ENCODE measurements at places on chromosomes 4 and X.

GRCh38 chr4:8013976-8014726 lies 74.5 kb upstream of the AFAP1 start:
- DNase-seq: no peak

- no peak for DNase-seq
These were observed 793 bp downstream of the GRIA3 start for GRCh38 chrX:123184866-123185276.

- DNase-seq: peak; percentile 52
These were observed 1699.2 kb upstream of the IGFBP7 start for GRCh38 chr4:58809366-58809765.

GRCh38 chr4:99463566-99463965 lies 28.4 kb upstream of the ADH7 start:
- DNase-seq: no peak

- no peak for DNase-seq
These were observed 242.2 kb upstream of the CTSO start for GRCh38 chr4:156195914-156196313.

GRCh38 chr4:31175242-31175910 lies 455.2 kb downstream of the PCDH7 start:
- no peak for DNase-seq

DNA sequence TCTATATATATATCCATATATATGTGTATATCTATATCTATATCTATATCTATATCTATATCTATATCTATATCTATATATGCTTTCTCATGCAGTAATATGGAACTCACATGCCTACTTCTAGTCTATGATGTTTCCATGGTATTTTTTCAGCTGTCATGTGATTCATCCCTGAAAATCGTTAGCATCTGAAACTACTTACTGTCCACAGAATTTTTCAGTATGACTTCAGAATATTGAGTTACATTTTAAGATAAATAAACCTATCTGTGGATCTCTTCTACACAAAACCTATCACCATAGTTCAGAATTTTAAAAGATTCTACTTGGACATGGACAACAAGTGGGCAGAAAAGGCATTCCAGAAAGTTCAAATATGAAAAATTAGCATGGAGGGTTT lies 855.1 kb upstream of the INTU start:
- no peak for DNase-seq

- DNase-seq: no peak
These were observed 28.5 kb upstream of the ANK2 start for GRCh38 chr4:113020966-113021365.

DNA sequence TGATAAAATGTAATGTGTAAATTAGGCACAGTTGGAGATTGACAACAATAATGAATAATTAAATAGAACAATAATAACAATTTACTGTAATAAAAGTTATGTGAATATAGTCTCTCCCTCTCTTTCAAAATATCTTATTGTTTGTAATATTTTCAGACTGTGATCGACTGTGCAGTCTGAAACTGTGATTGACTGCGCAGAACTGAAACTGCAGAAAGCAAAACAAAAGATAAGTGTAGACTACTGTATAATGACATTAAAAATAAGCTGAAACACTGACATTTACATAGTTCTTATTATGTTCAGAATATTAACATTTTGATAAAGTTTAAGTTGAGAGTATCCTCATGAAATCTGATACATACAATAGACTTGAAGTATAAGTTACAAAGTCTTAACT lies 371.0 kb downstream of the CCSER1 start:
- no peak for DNase-seq

GRCh38 chrX:155745792-155746191 lies 133.0 kb upstream of the TMLHE start:
- peak; percentile 91 for DNase-seq

GRCh38 chr4:185833055-185833598 lies 21.1 kb upstream of the SORBS2 start:
- no peak for DNase-seq

GRCh38 chrX:119121341-119121740 lies 6.3 kb downstream of the KIAA1210 start:
- DNase-seq: no peak

DNA sequence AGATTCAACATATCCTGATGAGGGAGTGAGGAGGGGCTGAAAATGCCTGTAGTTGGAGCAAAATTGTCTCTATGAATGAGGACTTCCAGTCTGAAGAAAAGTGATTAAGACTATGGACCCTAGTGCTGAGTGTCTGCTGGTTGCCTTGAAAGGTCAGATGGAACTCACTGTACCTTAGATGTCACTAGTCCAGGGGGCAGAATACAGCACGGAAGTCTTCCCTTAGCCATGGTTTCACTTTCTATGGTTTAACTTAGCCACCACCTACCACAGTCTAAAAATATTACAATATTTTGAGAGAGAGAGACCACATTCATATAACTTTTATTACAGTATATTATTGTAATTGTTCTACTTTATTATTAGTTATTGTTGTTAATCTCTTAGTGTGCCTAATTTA lies 223.1 kb downstream of the FMR1NB start:
- no peak for DNase-seq

GRCh38 chr4:110503270-110504083 lies 27.5 kb downstream of the ENPEP start:
- DNase-seq: no peak

- DNase-seq: no peak
These were observed 274.6 kb downstream of the NAF1 start for GRCh38 chr4:162891788-162892707.

DNA sequence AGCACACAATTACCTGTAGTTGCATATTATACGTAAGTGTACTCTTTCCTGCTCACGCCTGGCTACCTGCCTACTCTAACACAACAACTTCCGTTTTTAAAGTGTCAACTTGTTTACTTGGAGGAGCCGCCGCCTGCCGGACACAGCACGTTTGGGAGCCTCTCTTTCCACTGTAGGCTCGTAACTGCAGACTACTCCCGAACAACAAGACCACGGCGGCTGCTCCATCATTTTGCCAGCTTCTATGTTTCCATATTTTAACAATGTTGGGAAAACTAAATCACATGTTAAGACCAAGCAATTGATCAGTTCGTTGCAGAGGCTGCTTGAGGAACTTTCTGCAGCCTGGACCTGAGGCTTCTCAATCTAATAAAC lies 841 bp downstream of the MTNR1A start:
- DNase-seq: no peak

DNA sequence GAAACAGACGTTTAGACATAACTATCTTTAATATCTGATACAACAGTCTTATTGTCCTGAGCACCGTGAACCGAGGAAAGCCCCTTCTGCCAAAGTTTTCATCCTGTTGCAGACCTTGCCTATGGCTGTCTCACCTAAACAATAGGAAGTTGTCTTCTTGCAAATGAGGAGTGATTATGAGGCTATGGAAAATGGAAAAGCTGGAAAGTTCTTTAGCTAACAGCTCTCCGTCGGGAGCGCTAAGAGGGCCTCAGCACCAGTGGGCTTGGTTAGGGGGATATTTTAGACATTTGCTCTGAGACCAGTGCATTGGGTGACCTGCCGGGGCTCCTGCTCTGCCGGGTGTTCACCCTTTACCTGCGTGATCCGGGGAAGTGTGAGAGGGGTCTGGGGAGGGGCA lies 28.4 kb downstream of the TMEM131L start:
- no peak for DNase-seq

GRCh38 chr4:185956544-185956940 lies 112.4 kb upstream of the TLR3 start:
- DNase-seq: no peak

- no peak for DNase-seq
These were observed 67.9 kb downstream of the FAM47C start for GRCh38 chrX:37075892-37076595.

- DNase-seq: no peak
These were observed 19.8 kb upstream of the FAM193A start for GRCh38 chr4:2516635-2517034.

DNA sequence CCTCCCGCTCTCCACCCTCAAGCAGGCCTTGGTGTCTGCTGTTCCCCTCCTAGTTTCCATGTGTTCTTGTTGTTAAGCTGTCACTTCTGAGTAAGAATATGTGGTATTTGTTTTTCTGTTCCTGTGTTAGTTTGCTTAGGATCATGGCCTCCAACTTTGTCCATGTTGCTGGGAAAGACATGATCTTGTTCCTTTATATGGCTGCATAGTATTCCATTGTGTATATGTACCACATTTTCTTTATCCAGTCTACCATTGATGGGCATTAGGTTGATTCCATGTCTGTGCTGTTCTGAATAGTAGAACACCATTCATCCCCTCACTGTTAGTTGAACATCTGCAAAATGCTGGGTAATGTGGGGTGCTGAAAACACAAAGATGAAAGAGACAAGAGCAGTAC lies 222.9 kb downstream of the PALLD start:
- no peak for DNase-seq

DNA sequence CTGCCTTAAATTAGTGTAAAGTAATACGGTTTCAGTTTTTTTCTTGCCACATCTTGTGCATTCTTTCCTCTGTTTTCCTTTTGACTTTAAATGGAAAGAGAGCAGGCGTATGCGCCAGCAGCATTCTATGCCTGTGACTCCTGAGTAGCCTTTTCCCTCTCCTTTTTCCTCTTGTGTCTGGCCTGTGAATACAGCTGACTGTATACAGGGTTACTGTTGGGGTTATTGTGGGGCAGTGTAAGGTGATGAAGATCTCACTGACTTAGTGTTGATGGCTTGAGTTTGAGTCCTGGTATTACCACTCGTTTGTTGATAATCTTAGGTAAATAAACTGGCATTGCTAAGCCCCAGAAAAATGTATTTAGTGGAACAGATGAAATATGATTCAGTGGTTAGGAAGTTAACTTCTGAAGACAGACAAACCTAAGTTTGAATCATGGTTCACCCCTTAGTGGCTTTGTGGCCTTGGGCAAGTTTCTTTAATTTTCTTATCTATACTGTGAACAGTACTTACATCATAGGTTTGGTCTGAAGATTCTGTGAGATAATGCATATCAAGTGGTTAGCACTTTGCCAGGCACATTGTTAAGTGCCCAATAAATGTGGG lies 105.1 kb downstream of the FNIP2 start:
- peak; percentile 78 for DNase-seq

DNA sequence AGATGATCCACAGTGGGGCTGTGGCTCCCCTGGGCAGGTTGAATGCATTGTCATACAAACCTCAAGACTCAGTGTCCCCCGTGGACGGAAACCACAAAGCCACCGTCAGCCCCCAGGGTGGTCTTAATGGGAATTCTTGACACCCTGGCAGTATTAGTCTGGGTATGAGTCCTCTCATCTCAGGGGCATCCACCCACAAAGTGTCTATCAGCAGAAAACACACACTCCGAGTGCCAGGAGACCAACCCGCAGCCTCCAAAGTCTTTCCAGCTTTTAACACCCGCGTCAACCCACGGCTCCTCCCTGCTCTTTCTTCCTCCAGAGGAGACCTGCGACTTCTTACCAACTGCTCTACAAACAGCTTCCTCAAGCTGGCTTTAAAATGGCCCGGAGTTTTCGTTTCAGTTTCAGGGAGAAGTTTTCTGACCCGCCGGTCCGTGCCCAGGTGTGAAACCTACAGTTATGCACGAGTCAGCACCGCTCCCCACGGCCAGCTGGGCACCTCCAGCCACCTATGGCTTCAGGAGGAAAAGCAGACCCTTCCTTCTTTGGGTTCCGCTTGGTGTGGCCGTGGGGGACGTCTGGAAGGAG lies 14.4 kb upstream of the ASMTL start:
- no peak for DNase-seq

DNA sequence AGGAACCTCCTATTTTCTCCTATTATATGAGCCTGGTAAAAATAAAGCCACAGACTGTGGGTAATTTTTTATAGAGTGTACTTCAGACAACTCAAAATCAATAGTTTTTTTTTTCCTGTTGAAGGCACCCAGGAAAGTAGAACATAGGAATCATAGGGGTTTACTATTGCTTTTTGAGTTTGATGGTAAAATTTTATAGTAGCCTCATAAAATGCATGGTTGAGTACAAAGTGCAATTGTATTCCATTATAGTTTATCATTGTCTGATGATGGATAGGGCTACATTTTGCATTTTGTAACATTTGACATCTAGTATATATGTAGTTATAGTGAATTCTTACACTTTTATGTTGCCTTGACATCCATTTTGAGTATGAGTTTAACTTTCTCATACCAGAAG lies 455.0 kb downstream of the STIM2 start:
- DNase-seq: no peak

GRCh38 chrX:74540635-74541249 lies 73.7 kb downstream of the RLIM start:
- DNase-seq: no peak

- no peak for DNase-seq
These were observed 29.3 kb downstream of the WDR1 start for GRCh38 chr4:10087152-10087791.

GRCh38 chr4:38090455-38091246 lies 130.5 kb downstream of the PTTG2 start:
- no peak for DNase-seq

DNA sequence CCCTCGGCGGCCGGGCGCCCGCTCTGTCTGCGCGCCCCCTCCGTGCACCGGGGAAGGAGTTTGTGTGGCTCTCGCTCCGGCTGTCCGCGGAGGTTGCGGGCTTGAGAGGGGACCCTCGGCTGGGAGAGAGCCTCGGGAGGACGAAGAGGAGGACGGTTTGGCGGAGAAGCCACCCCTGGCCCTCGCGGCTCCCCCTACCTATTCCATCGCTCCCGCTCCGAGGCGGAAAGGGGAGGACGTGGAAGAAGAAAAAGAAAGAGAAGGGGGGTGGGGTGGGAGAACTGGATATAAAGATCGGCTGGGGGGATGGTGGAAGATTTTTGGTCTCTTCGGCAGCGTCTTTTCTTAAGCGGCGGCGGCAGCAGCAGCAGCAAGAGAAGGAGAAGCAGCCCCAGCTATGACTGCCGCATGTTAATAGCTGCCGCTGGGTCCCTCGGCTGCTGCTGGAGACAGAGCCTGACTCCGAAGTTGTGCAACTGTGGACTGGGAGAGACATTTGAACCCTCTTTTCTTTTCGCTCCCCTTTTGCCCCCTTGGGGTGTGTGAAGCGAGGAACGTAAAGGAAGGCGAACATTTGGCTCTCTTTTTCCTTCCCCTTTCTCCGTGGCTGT lies 895 bp downstream of the ADGRL3 start:
- no peak for DNase-seq

DNA sequence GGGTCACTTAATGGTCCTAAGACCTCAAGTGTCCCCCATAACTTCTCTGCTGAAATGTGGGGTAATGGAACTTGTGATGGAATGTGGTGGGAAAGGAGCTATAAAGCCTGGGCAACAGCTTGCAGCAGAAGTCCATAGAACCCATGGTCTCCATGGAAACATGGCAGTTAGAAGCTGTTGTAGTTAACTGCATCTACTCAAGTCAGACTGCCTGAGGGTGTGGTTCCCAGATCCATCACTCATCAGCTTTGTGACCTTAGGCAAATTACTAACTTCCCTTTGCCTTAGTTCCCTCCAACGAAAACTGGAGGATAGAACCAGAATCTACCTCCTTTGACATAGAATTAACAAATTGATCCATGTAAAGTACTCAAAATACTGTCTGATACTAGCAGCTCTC lies 113.0 kb downstream of the SPATA18 start:
- no peak for DNase-seq

DNA sequence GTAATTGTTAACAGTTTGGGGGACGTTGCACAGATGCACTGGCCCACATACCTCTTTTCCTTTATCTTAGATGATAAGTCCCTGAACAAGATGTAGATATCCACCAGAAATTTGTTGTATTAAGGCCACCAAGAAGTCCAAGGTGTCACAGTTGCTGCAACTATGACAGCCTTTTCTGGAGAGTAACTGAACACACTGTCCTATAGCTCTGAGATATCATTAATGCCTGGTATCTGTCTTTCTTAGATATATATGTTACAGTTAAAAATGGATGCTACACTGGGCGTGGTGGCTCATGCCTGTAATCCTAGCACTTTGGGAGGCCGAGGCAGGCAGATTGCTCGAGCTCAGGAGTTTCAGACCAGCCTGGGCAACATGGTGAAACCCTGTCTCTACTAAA lies 77.8 kb upstream of the PRDX4 start:
- no peak for DNase-seq
